DND-41 (cell line): ENCODE measurements at places on chromosomes 16 and 17.

- no peak for DNase-seq
Observed at GRCh38 chr16:28845761-28846079, 428 bp downstream of the TUFM start.

GRCh38 chr17:63450551-63450950 is 4.4 kb upstream of the CYB561 start:
- no peak for DNase-seq

DNA sequence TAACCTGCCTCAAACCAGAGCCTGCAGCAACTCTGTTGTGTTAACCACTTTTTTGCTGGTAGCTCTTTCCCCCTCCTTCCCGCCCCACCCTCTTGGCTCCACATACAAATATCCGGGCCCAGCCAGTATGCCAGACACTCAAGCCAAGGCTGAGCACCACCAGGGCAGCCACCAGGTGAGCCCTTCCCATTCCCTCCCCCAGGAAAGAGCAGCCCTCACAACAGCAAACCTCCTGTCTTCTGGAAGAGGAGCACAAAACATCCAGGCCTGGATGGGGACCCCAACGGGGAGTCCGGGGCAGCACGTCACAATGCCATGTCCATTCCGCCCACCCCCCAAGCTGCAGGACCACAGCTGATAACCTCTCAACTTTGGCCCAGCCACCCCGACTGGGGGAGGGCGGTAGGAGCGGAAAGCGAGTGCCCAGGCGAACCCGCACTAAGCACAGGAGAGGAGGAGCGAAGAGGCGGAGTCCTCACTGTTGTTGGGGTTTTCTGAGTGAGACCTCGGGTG is 757 bp downstream of the ORMDL3 start:
- peak; percentile 85 for DNase-seq

GRCh38 chr17:83014940-83015910 is 64.2 kb upstream of the METRNL start:
- no peak for DNase-seq

GRCh38 chr16:60776281-60776680 is 1260.0 kb downstream of the CDH8 start:
- no peak for DNase-seq

DNA sequence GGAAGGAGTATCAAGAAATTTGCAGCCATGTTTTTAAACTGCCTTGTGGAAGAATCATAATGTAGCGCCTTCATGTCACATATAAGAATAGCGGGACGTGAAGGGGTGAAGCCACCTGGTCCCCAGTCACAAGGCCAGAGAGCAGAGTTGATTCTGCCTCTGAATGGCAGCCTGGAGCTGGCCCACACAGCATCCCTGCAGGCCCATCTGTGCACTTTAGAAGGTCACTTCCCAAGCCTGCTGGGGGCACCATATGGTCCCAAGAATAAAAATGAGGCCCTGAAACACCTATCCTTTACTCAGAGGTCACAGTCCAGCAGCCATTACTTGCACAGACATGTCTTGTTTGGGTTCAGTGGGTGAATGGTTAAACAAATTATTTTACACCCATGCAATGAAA is 15.0 kb downstream of the CD300E start:
- no peak for DNase-seq

GRCh38 chr16:82801361-82801760 is 174.6 kb downstream of the CDH13 start:
- DNase-seq: no peak

- DNase-seq: no peak
Observed at GRCh38 chr17:48322060-48322459, 108.0 kb downstream of the SKAP1 start.

DNA sequence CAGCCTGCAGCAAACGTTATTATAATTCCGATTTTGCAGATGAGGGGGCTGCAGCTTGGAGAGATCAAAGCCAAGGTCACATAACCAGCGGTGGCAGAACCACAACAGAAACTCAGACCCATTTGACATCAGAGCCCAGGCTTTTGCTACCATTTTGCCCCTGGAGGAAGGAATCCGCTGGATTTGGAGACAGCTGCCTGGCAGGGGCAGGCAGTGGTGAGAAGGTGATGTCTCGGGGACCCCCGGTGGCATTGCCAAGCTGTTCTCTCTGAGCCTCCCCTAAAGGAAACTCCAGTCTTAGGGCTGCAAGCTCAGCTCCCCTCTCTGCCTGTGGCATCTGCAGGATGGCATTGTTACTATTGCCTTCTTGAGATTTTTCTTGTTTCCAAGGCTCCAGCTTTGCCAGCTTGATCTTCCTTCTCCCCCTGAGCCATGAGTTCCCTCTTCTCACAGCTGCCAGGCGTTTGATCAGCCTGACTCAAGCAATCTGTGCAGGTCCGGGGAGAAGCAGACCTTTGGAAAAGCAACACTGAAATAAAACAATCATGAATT is 40.8 kb downstream of the AIPL1 start:
- no peak for DNase-seq

GRCh38 chr16:48907906-48908634 is 298.1 kb upstream of the N4BP1 start:
- no peak for DNase-seq

- DNase-seq: no peak
Observed at GRCh38 chr17:59666235-59666634, 41.0 kb downstream of the PTRH2 start.

DNA sequence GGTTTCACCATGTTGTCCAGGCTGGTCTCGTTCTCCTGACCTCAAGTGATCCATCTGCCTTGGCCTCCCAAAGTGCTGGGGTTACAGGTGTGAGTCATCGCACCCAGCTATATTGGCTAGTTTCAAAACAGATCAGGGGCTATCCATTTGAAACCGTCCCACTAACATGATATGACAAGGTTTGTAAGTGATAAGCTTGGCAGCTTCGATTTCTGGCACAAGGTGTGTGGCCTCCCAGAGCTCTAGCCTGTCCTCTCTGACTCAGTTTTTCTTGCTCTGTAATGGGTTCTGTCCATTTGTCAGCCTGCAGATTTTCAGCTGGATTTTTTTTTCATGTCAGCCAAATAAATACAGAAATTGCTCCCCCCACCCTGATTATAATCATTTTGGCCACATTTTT is 31.8 kb upstream of the TENT4B start:
- DNase-seq: no peak

- no peak for DNase-seq
Observed at GRCh38 chr16:6969594-6969993, 363.1 kb upstream of the RBFOX1 start.

- peak; percentile 53 for DNase-seq
Observed at GRCh38 chr16:66357523-66357928, 9.0 kb upstream of the CDH5 start.

GRCh38 chr16:89687092-89687940 is 827 bp downstream of the CDK10 start:
- DNase-seq: no peak

DNA sequence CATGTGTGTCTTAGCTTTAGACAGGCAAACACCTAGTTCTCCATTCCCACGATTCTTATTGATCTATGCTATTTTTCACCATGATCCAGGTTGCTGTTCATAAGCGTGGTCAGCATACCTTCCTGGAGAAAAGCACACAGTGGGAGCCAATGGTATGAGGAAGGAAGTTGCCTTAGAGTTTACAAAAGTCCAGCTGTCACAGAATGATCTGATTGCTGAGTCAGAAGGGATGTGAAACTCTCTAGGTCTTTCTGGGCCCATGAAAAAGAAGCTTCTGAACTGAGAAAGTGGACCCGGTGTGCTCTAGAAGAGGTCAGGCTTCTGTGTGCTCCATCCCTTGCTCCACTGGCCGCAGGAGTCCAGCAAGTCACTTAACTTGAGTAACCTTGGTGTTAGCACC is 71.0 kb upstream of the CCL1 start:
- DNase-seq: no peak

- DNase-seq: no peak
Observed at GRCh38 chr17:48254896-48255295, 147.3 kb downstream of the SNX11 start.

DNA sequence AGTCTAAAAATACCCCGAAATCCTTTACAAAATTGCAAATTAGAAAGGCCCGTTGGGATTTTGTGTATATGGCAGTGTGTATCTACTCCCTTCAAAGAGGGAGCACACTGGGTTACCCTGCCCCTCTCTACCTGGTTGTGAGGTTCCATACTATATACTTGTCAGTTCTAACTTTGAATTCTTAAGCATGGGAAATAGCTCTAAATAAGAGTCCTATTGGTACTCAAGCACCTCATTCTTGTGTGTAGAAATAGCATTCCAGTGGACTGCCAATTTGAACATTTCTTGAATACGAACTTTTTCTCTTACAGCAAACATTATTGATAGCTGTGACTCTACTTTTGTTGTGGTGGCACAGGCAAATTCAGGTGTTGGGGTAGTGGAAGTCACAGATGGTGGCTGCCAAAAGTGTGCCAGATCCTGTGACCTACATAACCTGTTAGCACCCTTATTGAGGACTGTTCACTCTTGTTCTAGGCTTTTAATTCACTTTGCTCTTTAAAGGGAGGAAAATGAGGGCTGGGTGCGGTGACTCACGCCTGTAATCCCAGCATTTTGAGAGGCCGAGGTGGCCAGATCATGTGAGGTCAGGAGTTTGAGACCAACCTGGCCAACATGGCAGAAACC is 16.1 kb downstream of the ESRP2 start:
- no peak for DNase-seq

GRCh38 chr16:19874026-19874425 is 10.6 kb downstream of the GPRC5B start:
- DNase-seq: no peak

DNA sequence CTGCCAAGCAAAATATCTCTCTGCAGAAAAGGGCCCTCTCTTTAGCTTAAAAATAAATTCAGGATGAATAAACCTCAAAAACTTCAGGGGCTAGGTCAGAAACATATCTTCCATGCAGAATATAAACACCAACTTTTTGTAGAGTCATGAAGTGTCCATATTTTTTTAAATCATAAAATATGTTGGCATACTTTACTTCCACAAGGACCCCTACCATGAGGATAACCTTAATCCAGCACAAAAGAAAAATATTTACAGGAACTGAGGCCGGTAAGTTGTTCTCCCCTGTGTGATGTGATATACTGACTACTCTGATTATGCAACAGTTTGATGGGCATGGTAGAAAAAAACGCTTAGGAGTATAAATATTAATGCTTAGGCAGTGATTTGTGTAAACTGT is 264.8 kb upstream of the CDH11 start:
- DNase-seq: no peak

DNA sequence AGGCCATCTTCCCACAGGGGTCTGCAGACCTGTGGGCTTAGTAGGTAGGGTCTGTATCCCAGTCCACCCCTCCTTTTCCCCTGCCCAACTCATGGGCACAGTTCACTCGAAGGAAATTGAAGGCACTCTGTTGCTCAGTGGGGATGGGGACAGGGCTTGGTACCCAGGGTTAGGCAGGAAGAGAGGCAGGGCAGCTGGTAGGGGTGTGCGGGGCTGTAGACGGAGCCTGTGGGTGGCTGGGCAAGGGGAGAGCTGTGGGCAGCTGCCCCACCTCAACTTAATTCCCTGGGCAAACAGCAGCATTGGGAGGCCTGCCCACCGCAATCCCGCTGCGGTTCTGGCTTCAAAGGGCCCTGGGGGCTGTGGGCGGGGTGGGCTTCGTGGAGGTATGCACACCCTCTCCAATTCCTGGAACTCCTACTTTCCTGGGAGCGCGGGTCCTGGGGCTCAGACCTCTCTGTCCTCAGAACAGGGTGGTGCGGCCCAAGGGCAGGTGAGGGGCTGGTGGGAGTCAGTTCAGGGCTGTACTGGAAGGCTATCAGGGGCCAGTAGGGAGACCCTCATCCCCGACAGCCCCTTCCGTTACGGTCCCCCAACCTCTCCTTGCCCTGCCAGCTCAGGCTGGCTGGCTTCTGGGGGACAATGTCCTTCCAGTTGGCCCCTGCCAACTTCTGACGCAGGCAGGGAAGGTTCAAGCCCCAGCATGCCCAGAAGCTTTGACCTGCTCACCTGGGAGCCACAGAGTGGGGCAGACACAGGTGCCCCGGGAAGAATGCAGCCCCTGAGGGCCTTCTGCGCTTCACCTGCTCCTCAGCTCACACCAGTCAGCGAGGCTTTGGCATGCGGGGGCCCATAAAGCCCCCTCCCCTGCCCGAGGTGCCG is 9.1 kb downstream of the FOXJ1 start:
- DNase-seq: no peak

DNA sequence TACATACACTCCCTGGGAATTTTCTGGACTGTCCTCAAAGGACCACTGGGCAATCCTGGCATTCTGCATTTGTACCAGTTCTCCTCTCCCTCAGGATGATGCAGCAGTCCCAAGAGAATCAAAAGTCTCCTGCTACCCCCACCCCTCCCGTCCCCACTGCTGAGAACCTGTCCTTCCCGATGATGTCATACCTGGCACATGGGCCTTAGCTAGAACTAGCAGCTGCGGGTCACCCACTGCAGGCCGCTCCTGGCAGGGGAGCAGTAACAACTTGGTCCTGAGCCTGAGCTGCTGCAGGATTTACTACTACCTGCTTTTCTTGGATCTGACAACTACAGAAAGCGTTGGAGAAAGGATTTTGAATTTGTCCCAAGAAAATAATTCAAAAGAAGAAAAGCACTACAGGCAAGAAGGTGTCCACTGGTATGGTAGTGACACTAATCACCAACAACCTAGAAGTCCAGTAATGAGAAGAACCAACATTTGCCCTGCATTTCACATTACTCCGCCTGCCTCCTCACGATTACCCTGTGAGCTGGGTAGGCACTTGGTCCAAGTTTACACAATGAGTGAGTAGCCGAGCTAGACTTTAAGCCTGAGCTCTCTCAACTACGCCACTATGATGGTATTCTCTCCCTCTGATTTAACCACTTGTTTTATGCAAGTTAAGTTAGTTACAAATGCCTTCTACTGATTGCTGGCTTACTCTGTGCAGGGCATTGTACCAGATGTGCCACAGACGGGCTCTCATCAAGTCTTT is 55.3 kb upstream of the ETV4 start:
- DNase-seq: no peak

DNA sequence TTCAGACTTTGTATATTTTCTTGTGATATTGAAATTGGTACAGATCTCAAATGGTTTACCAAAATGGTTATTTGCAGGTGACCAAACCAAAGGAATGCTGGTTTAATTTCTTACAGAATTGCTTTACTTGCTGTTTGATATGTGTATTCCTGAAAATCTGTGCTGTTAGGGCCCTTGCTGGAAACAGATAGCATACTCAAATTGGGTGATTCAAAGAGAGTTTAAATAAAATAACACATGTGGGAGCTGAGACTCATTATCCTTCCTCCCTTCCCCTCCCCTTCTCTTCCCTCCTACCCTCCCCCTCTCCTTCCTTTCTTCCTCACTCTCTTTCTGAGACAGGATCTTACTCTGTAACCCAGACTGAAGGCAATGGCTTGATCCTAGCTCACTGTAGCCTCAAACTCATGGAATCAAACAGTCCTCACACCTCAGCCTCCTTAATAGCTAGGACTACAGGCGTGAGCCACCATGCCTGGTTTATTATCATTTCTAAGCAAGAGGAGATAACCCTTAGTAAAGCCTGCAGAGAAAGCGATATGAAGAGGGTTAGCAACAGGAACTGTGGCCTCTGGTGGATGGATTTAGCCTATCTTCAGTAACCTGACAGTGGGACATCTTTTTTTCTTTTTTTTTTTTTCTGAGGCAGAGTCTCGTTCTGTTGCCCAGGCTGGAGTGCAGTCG is 141.9 kb downstream of the BCAS3 start:
- DNase-seq: no peak

DNA sequence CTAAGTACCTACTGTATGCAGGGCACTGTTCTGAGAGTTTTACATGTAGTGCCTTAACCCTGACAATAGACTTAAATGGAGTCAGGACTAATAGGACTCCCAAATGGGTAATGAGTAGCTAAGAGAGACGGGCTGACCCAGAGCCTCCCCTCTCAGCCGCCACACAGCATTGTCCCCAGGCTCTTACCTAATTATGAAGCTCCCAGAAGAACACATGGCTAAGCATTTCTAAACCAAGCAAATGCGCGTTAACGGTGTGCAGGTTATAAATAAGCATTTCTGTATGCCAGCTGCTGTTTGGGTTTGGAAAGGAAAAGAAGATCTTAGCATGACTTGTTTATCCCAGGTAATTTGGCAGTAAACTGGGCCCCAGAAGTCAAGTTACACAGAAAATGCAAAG is 14.3 kb downstream of the KATNIP start:
- DNase-seq: no peak
